ENCODE measurements at places on chromosomes 7 and 10.
A peak's percentile ranks its signal among the peaks of the same experiment; 100 is the strongest.

DNA sequence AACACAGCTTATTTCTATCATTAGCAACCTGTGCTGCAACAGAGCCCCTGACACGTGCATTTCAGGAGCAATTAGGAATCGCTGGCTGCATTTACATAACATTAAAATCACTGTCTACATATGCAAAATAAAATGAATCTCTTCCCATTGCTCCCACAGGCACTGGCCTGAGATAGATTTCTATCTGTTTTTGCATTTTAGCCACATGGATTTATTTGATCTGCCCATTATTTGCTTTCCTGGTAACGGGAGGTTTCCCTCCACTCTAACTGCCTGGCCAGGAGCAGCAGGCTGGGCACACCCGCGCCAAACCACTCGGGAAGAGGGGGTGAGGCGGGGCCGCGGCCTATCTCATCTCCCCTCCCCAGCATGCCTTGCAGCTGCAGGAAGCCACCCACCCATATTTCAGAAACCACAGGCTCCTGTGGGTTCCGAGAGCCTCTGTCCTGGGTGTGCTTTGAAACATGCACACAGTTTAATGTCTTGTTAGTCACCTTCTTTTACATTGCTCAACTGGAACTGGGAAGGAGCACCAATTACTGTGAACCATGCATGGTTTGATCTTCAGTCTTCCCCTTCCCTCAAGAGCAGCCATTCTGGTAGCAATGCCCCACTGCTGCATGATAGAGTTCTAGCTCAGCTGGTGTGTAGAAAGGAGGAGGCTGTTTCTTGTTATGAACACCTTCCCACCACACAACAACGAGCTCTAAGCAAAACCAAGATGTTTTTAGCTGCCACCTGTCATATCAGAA lies 37.7 kb upstream of the IKZF1 start:
- peaks cover 98% of the 10 kb centered on the region for H3K4me1 ChIP-seq
- no peaks in the 10 kb centered on the region for H3K27me3 ChIP-seq
- peak; percentile 87 for DNase-seq
- H3K36me3 ChIP-seq = peaks cover 2% of the 10 kb centered on the region
- peak overlapping the region; percentile 94 for H3K4me3 ChIP-seq

DNA sequence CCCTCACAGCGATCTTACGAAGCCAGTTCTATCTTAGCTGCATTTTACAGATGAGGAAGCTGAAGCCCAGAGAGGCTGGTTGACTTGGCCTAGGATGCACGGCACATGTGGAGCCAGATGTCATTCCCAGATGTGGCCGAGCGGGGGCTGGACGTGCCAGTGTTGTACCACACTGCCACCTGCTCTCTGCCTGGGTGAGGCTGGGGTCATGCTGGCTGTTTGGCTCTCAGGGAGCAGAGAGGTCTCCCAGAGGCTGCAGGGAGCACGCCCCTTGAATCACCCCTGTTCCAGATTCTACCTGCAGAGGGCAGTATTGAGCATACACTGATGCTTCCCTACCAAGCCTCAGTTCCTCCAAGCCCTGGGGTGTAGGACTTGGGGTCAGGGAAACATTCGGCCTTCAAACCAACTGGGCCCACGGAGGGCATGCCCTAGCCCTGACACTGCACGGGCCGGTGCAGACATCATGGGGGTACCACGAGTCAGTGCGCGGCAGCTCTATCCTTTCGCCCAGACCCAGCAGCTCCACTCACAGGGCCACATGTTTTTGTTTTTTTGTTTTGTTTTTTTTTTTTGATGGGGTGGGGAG lies 3.8 kb upstream of the GTF2IRD1 start:
- peaks cover under 1% of the 10 kb centered on the region for H3K27me3 ChIP-seq
- H3K4me3 ChIP-seq = no peak overlapping the region
- peaks cover 6% of the 10 kb centered on the region for H3K36me3 ChIP-seq

- H3K4me3 ChIP-seq = no peak overlapping the region
- no peaks in the 10 kb centered on the region for H3K27me3 ChIP-seq
- DNase-seq = no peak
Measured at GRCh38 chr10:105042906-105043552, 401.9 kb downstream of the SORCS3 start.

GRCh38 chr7:43869867-43870240 lies 537 bp upstream of the MRPS24 start:
- peak overlapping the region; percentile 96 for H3K4me3 ChIP-seq
- peaks cover 41% of the 10 kb centered on the region for H3K4me1 ChIP-seq
- peak overlapping the region; percentile 94 for H3K27ac ChIP-seq

DNA sequence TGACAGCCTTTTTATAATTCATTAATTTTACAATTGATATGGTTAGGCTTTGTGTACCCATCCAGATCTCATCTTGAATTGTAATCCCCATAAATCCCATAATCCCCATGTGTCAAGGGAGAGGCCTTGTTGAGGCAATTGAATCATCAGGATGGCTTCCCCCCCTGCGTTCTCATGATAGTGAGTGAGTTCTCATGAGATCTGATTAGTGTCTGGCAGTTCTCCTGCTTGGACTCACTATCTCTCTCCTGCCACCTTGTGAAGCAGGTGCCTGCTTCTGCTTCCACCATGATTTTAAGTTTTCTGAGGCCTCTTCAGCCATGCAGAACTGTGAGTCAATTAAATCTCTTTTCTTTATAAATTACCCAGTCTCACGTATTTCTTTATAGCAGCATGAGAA lies 165.7 kb upstream of the GNAI1 start:
- no peaks in the 10 kb centered on the region for H3K27me3 ChIP-seq
- no peak overlapping the region for H3K4me3 ChIP-seq
- DNase-seq = no peak
- H3K36me3 ChIP-seq = no peaks in the 10 kb centered on the region
- no peaks in the 10 kb centered on the region for H3K4me1 ChIP-seq

GRCh38 chr7:158321056-158321700 lies 266.4 kb downstream of the PTPRN2 start:
- no peaks in the 10 kb centered on the region for H3K4me1 ChIP-seq
- no peak overlapping the region for H3K4me3 ChIP-seq
- H3K27ac ChIP-seq = no peak overlapping the region
- no peaks in the 10 kb centered on the region for H3K27me3 ChIP-seq
- DNase-seq = no peak
- H3K36me3 ChIP-seq = no peaks in the 10 kb centered on the region

DNA sequence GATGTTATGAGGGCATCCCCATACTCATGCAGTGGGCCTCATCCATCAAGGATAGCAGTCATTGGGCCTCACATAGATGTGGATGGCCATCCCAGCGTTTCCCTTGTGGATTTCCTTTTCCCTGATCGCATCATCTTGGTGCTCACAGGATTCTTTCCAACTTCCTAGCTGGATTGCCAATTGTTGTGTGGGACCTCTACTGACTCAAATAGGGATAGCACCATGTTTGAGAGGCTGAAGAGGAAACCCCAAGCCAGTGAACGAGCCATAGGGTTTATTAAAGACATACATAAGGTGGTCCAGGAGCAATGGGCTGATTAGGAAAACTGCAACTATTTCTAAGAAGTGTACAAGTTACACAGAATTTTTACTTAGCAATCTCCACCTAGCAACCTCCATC lies 21.8 kb downstream of the ASZ1 start:
- no peaks in the 10 kb centered on the region for H3K4me1 ChIP-seq
- DNase-seq = no peak
- no peaks in the 10 kb centered on the region for H3K36me3 ChIP-seq

- no peaks in the 10 kb centered on the region for H3K36me3 ChIP-seq
- DNase-seq = no peak
- H3K4me3 ChIP-seq = peak overlapping the region; percentile 78
- H3K4me1 ChIP-seq = no peaks in the 10 kb centered on the region
- no peak overlapping the region for H3K27ac ChIP-seq
Measured at GRCh38 chr7:4204513-4205165, 477.5 kb upstream of the FOXK1 start.

GRCh38 chr10:70462349-70462984 lies 16.1 kb upstream of the PALD1 start:
- H3K27ac ChIP-seq = no peak overlapping the region
- H3K36me3 ChIP-seq = no peaks in the 10 kb centered on the region
- no peak for DNase-seq
- no peak overlapping the region for H3K4me3 ChIP-seq
- peaks cover 4% of the 10 kb centered on the region for H3K4me1 ChIP-seq

DNA sequence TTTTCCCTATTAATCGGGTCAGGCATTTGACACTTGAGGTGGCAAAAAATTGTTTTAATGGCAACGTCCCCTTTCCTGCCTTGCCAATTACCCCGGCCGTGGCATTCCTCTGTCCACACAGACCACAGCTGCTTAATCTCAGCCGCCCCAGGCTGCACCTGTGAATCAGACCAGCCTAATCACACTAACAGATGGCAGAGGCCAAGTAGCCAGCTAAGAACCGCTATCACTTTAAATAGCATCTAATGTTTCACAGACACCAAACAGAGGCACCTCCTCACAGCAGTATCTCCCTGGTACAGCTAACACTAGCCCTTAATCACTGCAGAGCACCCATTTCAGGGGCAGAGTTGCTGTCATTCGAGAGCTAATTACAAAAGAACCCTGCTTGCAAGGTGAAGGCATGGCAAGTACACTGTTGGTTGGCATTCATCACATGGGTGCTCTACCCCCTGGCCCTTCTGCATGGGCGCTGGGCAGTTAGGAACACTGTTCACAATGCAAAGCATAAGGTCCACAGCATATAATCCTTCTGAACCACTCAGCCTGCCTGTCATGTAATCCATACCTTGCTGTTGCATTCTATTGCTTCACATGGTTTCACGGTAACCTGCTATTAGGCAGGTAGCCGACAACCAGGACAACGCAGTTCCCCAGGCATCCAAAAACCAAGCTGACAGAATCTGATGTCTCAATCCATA lies 38.8 kb downstream of the FGFR2 start:
- no peaks in the 10 kb centered on the region for H3K4me1 ChIP-seq
- H3K27me3 ChIP-seq = no peaks in the 10 kb centered on the region
- H3K27ac ChIP-seq = no peak overlapping the region
- H3K4me3 ChIP-seq = no peak overlapping the region
- DNase-seq = no peak
- H3K36me3 ChIP-seq = no peaks in the 10 kb centered on the region

- no peak for DNase-seq
- no peak overlapping the region for H3K4me3 ChIP-seq
- peaks cover 15% of the 10 kb centered on the region for H3K4me1 ChIP-seq
- no peaks in the 10 kb centered on the region for H3K27me3 ChIP-seq
- peaks cover 2% of the 10 kb centered on the region for H3K36me3 ChIP-seq
Measured at GRCh38 chr7:30511973-30512662, 7.5 kb upstream of the GGCT start.

GRCh38 chr7:95976369-95977060 lies 204.2 kb downstream of the DYNC1I1 start:
- no peak overlapping the region for H3K27ac ChIP-seq
- H3K36me3 ChIP-seq = no peaks in the 10 kb centered on the region
- H3K27me3 ChIP-seq = peaks cover 8% of the 10 kb centered on the region
- no peak for DNase-seq
- no peaks in the 10 kb centered on the region for H3K4me1 ChIP-seq
- no peak overlapping the region for H3K4me3 ChIP-seq

GRCh38 chr10:1679821-1680650 lies 57.3 kb downstream of the ADARB2 start:
- H3K4me3 ChIP-seq = no peak overlapping the region
- H3K4me1 ChIP-seq = peaks cover 2% of the 10 kb centered on the region
- H3K27ac ChIP-seq = no peak overlapping the region

DNA sequence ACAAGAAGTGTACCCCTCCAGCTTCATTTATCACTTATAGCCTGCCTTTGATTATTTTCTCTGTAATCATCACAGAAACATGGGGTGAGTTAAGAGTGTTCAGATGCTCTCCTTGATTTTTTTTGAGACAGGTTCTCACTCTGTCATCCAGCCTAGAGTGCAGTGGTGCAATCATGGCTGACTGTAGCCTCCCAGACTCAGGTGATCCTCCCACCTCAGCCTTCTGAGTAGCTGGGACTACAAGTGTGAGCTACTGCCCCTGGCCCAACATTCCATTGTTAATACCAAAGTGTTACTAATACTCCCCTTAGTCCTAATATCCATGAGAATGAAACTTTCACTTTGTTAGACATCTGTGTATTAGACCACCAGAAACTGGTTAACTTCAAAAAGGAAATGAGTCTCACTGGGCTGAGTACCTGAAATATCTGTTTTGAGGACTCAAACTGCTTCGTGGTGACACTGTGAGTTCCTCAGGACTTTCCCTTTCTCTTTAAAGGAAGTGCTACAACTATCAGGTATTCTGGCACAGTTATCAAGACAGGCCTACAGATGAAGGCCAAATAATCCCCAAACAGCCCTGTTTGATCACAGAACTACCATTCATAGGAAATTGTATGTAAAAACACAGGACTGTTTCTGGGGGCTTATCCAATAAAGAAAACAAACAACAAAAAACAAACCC lies 20.5 kb upstream of the CFAP70 start:
- no peak for DNase-seq
- peaks cover 8% of the 10 kb centered on the region for H3K4me1 ChIP-seq
- H3K36me3 ChIP-seq = peaks cover 9% of the 10 kb centered on the region
- no peaks in the 10 kb centered on the region for H3K27me3 ChIP-seq
- no peak overlapping the region for H3K4me3 ChIP-seq

GRCh38 chr10:28592953-28593352 lies 60.0 kb downstream of the WAC start:
- peaks cover 14% of the 10 kb centered on the region for H3K36me3 ChIP-seq
- H3K27me3 ChIP-seq = no peaks in the 10 kb centered on the region
- H3K4me1 ChIP-seq = peaks cover 51% of the 10 kb centered on the region
- H3K4me3 ChIP-seq = no peak overlapping the region
- DNase-seq = no peak
- H3K27ac ChIP-seq = peak overlapping the region; percentile 91

DNA sequence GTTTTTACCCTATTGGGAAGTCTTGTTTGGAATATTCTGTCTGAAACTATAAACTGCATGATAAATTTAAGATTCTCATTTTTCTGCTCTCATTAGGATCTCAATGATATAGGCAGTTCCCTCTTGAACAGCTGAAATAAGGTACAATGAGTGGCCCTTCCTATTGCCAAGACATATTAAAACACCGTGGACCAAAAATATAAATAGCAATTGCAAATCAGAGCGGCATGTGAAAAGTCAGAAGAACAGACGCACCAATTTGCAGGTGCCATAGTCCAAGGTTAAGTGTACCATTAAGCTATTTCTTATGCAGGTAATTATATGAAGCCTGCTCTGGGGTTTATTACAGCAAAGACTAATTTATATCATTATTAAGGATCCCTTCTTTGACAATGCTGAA lies 920.8 kb upstream of the CELF2 start:
- no peak overlapping the region for H3K4me3 ChIP-seq
- H3K4me1 ChIP-seq = no peaks in the 10 kb centered on the region
- no peaks in the 10 kb centered on the region for H3K27me3 ChIP-seq

GRCh38 chr7:94261067-94261466 lies 133.6 kb upstream of the COL1A2 start:
- no peak overlapping the region for H3K4me3 ChIP-seq
- no peak overlapping the region for H3K27ac ChIP-seq
- H3K36me3 ChIP-seq = no peaks in the 10 kb centered on the region
- DNase-seq = no peak

GRCh38 chr10:26468291-26468690 lies 30.1 kb downstream of the APBB1IP start:
- no peak overlapping the region for H3K27ac ChIP-seq
- no peaks in the 10 kb centered on the region for H3K27me3 ChIP-seq
- no peak for DNase-seq

Measured in activated T-cell treated with anti-CD3 and anti-CD28 coated beads, Interleukin-2, amount 50 U/mL, for 72 hours (primary cell).